ENCODE measurements at places on chromosomes 1 and 21. TPM values are rescaled to one million over a fixed set of nuclear protein-coding genes. Genes with fewer than 3 reads are reported as not detected.

PLD5 gene
- not detected for total RNA-seq

PCP4 gene
- not detected for total RNA-seq

AP4B1 gene
- total RNA-seq: 27.0 TPM

PCAT6 gene
- total RNA-seq: not detected

MACF1 gene
- 393 TPM for total RNA-seq

SV2A gene
- total RNA-seq: 8.7 TPM

PTAFR gene
- total RNA-seq: under 0.01 TPM

CSF3R gene
- total RNA-seq: not detected

SFN gene
- 2.7 TPM for total RNA-seq

TYW3 gene
- total RNA-seq: 14.4 TPM

MX2 gene
- total RNA-seq: 4.2 TPM

LENEP gene
- not detected for total RNA-seq

Measured in regular cardiac myocyte (primary cell).